ENCODE measurements at places on chromosomes 7 and 10.

DNA sequence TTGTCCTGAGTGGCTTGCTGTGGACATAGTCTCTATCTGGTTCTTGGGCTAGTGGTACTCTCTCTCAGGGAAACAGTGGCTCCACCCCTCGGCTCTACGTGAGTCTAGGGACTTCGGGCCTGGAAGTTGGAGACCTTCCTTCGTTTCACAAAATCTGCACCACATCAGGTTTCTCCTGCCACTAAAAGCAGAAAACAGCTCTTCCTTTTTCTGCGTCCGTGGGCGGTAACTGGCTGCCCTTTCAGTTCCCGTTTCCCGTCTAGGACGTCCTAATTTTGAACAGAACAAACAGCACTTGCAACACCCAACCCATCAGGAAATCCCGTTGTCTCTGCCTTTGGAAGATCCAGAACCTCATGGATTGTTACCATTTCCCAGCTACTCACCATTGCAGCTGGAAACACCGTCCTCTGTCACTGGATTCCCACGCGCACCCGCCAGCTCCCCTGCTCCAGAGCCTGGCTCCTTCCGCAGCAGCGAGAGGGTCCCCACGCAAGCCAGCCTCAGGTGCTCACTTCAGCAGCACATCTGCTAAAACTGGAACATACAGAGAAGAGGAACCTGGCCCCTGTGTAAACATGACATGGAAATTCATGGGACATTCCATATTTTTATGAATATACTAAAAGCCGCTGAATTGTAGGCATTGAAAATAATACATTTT, 311.4 kb upstream of the AKR1E2 start:
- no peak for DNase-seq

DNA sequence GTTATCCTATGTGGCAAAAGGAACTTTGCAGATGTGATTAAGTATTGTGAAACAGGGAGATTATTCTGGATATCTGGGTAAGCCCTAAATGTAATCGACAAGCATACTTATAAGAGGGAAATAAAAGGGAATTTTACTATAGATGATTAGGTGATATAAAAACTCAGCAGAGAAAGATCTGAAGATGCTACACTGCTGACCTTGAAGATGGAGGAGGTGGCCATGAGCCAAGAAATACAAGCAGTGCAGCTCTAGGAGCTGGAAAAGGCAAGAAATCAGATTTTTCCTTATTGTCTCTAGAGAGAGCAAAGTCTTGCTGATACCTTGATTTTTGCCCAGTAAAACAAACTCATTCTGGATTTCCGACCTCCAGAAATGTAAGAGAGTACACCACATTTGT, 67.7 kb downstream of the BRAF start:
- DNase-seq, result no peak

GRCh38 chr10:80100116-80100515, 21.7 kb downstream of the TMEM254 start:
- no peak for DNase-seq

DNA sequence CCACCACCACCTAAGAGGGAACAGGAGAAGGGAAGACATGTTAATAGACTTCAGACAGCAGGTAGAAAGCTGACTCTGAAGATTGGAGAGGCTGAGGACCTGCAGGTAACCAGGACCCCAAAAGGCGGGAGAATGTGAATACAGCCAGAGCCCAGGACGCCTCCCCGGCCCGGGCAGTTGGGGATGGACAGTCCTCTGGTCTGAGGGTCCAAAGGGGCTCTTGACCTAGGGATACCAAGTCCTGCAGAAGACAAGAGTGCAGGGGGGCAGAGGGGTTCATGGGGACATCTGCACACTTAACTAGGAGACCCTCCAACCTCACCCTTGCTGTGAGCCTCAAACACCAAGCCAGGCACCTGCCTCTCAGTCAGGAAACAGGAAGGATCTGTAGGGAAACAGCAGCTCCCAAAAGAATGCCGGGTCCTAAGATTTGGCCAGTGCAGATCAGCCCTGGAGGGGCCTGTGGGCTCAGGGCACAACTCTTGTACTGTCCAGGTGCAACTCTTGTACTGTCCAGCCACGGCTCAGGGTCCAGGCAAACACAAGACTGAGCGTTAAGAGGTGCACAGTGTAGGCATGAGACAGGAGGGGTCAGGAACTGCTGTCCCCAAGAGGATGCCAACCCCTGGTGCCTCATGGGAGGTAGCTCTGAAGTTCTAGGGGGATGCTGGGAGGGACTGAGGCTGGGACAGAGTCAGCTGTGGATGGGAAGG, 2.3 kb upstream of the STK32C start:
- DNase-seq, result no peak

DNA sequence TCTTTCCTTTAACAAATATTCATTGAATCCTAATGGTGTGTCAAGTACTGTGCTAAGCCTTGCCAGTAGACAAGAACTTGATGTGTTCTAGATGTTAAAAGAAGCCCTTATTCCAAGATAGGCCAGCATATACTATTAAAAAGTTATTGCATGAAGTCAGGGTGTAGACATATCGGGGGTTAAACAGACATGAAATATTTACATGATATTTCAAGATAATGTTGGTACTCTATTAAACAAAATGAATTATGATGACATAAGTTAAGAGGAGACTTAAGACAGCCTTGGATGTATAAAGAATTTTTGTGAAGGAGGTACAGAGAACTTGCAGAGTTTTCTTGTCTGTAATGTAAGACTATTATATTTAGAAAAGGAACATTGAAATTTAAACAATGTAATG, 44.8 kb downstream of the HDAC9 start:
- no peak for DNase-seq

DNA sequence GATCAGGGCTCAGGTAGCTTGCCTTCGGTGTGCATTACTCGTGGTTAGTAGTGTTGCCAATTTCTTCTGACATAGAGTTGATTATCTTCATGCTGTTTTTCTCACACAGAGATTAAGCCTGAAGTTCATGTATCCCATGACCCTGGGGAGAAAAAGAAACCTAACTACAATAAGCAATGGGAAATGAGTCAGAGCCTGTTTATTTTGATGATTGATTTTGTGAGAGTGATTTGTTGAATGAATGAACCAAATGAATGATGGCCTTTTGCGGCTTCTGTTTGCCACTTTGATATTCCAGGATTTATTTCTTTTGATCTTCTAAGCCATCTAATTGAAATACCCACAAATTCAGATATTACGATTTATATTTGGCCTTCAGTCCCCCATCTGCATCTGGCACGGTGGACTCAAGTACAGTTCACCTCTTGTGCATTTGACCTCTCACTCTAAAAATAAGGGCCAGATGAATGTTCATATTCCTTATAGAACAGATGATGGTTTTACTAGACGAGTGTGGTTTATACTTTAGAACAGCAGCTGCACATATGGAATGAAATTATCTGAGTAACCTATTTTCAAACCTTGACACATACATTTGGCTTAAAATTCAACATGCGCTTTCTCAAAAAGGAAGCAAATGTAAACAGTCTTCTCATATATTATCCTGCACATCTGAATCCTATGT, 110.7 kb downstream of the PLCE1 start:
- no peak for DNase-seq

DNA sequence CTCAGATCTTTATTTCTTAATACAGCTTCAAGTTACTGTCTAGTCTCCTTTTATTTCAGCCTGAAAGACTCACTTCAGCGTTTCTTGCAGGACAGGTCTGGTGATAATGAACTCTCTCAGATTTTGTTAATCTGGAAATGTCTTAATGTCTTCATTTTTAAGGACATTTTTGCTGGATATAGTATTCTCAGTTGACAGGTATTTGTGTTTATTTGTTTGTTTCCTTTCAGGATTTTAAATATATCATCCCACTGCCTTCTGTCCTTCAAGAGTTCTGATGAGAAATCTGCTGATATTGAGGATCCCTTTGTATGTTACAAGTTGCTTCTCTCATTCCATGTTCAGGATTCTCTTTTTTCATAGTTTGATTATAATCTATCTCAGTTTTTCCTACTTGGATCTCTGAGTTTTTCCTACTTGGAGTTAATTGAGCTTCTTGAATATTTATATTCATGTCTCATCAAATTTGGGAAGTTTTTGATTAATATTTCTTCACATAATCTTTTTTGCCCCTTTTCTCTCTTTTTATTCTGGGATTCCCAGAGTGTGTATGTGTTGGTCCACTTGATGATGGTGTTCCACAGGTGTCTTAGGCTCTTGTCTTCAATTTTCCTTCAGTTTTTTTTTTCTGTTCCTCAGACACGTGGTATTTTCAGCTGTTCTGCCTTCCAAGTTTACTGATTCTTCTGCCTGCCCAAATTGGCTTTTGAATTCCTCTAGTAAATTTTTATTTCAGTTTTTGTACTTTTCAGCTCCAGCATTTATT, 49.9 kb downstream of the PTEN start:
- DNase-seq, result no peak

DNA sequence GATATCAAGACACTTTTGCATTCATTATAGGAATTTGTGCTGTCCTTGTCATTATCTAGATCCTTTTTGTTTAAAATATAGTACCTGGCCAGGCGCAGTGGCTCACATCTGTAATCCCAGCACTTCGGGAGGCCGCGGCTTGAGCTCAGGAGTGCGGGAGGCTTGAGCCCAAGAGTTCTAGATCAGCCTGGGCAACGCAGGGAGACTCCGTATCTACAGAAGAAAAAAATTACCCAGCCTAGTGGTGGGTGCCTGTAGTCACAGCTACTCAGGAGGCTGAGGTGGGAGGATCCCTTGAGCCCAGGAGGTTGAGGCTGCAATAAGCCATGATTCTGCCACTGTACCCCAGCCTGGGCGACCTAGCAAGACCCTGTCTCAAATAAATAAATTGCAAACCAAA, 621 bp upstream of the MORN4 start:
- no peak for DNase-seq

GRCh38 chr7:4727914-4728705, 46.0 kb downstream of the FOXK1 start:
- no peak for DNase-seq

DNA sequence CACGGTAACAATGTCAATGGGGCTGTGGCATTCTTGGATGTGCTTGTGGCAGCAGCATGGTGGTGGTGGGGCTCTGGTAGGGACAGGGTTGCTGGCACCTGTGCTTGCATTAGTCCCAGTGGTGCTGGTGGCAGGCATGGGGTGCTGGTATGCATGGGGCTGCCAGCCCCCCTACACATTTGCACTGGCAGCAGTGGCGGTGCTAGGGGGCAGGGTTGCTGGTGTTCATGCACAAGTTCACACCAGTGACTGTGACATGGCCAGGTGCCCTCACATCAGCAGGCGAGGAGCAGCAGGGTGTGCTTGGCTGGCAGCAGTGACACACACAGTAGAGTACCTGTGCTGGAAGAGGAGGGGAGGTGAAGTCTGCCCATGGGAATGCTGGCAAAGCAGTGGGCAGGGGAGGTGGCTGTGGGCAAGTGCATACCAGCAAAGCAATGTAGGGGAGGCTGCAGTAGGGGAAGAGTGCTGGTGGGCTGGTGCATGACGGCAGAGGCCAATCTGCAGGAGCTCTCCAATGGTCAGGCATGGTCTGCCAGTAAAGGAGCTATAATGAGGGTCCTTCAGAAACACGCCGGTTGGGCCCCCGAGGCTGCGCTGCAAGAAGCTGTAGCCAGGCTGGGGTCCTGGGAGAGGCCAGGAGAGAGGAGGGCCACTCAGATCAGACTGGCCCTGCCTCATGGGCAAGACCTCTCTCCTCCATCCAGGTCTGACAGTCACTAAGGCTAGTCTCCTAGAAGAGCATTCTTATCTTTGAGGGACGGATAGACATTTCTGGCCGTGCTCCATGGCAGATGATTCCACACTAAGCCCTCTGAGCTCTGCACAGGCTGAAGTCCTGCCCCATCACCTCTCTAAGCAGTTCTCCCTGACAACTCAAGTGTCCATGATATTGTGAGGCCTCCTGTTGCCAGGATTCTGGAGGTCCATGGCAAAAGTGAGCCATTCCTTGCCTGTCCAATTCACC, 406.4 kb downstream of the SEMA3D start:
- DNase-seq, result no peak

GRCh38 chr7:148637094-148637493, 46.5 kb downstream of the C7orf33 start:
- DNase-seq, result no peak

GRCh38 chr7:38673795-38674194, 42.6 kb upstream of the AMPH start:
- DNase-seq, result peak; percentile 94

- no peak for DNase-seq
These were observed 68.0 kb downstream of the PIP4K2A start for GRCh38 chr10:22646388-22646853.

- no peak for DNase-seq
These were observed 6.3 kb downstream of the LOXL4 start for GRCh38 chr10:98261436-98262277.

DNA sequence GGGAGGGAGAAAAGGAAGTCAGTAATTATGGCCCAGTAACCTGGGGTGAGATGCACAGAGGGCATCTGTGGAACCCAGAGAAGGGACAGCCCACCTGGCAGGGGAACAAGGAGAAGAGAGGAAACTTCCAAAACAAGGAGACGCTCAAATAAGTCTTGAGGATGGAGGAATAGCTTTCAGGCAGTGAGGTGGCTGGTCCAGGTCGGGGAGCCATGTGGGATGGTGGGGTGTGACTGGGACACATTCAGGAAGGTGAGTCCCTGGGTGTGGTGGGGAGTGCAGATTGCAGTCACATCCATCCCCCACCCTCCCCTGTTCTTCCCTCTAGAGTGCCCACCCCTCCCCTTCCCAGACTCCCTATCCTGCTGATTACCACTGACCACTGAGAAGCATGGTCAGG, 175.4 kb downstream of the GRID1 start:
- no peak for DNase-seq

DNA sequence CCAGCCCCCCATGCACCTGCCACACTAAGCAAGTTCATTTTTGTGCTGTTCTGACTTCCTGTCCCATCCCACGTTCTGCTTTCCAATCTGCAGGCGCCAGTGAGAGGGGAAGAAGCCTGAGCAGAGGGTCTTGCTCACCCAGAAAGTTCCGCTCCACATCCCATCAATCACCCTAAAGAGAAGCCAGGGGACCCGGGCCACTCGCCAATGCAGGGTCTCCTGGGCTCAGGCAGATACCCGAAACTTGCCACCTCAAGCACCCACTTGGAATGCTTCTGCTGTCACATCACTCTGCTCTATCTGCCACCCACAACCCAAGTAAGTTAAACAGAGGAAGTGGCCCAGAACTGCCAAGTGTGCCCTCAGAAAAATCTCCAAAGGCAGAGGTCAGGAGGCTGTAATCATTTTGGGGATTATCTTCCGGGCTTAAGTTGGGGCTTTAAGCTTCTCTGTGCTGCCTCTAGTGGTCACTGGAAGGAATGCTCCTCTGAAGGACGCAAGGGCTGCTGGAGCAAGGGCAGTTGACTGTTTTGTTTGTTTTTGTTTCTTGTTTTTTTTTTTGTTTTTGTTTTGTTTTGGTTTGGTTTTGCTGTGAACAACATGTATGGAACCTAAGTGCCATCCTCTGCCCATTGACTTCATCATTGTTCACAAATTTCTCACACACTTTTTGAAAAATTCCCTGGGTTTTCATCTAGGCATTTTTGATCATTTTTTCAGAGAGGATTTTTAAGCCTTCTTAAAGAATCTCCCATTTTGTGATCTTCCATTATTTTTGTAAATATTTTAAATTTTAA, 25.5 kb downstream of the PRR15 start:
- peak; percentile 34 for DNase-seq

GRCh38 chr7:41067576-41067975, 635.3 kb downstream of the INHBA start:
- peak; percentile 20 for DNase-seq

GRCh38 chr7:44212018-44212417, 11.2 kb downstream of the YKT6 start:
- DNase-seq, result no peak

- no peak for DNase-seq
These were observed 154.7 kb upstream of the DGKB start for GRCh38 chr7:15057272-15057671.

- DNase-seq, result no peak
These were observed 233.5 kb downstream of the CUX1 start for GRCh38 chr7:102050864-102051460.

All from fibroblast of gingiva (primary cell).